Fibroblast of the conjunctiva (primary cell): ENCODE measurements at places on chromosomes 5 and 9.

- no peak for DNase-seq
Measured at GRCh38 chr5:66440202-66440680, 156.0 kb upstream of the MAST4 start.

DNA sequence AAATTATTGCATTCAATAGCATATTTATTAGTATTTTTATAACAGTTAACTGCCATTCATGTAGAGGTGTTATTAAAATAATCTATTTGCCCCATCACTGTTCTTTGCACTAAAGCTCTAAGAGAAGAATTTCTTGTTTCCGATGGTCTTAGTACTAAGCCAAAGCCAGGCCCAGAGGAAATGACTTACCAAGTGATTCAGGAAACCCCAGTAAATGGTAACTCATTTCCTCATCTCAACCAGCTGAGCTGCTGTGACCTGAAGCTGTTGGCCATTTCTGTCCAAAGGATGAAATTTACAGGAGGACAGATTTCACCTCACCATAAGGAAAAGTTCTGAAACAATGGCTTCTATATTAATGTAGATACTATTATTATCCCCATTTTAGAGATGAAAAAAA is 117.0 kb downstream of the PIK3R1 start:
- no peak for DNase-seq

DNA sequence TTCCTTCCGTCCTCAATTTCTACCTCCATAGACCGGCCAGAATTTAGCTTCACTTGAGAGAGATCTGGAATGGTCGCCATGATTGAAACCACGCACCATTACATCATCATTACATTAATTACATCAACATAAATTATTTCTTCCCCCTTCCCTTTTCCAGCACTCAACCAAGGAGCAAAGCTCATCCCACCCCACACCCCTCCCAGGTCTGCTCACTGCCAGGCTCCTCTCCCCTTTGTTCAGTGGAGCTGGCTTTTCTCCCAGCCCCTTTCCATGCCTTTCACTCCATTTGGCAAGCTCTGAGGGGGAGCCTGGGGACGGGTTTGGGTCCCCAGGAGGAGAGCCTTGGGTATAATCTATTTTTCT is 8.4 kb downstream of the RACK1 start:
- no peak for DNase-seq

DNA sequence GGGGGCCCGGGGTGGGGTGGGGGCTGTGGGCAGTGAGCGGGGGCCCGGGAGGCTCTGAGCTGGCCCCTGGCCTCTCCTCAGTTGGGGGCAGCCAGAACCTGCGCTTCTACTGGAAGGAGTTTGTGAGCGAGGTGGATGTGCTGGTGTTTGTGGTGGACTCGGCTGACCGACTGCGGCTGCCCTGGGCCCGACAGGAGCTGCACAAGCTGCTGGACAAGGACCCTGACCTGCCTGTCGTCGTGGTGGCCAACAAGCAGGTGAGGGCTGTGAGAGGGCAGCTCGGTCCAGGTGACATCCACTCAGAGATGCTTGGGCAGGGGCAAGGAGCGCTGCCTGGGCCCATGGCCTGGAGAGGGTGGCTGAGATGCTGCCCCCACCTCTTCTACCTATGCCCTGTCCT is 3.4 kb downstream of the ARL10 start:
- DNase-seq = no peak

DNA sequence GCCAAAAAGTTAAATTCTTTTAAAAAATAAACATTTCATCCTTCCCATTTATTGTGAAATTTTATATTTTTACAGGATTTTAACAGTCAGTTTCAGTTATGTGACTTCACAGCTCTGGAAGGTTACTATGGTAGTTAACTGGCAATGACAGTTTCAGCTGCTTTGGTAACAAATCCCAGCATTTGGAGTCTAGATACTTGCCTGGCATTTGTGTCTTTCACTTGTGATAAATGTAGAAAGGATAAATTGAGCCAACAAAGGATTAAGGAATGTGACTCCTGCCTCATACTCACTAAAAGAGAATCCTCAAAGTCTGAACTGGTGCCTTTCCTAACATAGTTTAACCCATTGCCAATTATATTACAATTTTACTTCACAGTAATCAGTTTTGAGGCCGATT is 315.5 kb downstream of the FER start:
- no peak for DNase-seq

- no peak for DNase-seq
Measured at GRCh38 chr9:70994582-70994981, 126.8 kb downstream of the TRPM3 start.

- no peak for DNase-seq
Measured at GRCh38 chr5:86374611-86375010, 243.1 kb upstream of the COX7C start.

- DNase-seq = no peak
Measured at GRCh38 chr9:117407436-117408022, 7.3 kb downstream of the ASTN2 start.

GRCh38 chr5:133311176-133311575 is 259.4 kb downstream of the HSPA4 start:
- DNase-seq = no peak

DNA sequence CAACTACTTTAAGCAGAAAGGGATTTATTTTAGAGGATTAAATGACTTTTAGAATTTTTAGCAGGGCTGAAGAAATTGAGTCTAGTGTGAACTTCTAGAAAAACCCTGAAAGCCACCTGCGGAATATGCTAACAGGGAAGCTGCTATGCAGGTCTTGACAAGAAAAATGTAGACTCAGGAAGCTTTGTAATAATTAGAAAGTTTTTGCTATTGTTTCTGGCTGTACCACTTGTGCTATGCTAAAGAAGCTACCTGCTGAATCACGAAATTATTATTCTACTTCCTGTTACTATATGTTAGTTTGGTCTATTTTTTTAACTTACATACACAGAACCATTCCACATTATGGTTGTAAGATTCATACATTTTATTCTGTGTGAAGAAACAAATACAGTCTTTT is 74.0 kb upstream of the CHSY3 start:
- no peak for DNase-seq

DNA sequence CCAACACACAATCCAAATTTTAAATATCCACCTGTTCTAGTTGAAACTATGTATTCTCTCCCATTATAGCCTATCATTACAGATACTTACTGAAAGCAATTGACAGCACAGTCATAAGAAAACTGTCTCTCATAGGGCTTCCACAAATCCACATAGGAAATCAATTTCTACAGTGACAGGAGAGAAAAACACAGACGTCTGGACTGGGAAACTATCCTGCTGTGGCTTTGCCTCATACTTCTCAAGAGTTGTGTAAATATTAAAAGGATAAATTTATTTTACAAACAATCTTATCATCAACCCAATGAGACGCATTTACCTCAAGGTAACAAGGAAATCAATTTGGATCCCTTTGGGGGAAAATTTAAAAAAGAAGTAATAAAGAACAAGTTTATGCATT is 517.5 kb downstream of the EFNA5 start:
- DNase-seq = no peak

- DNase-seq = no peak
Measured at GRCh38 chr9:72039532-72039931, 20.9 kb downstream of the C9orf57 start.

DNA sequence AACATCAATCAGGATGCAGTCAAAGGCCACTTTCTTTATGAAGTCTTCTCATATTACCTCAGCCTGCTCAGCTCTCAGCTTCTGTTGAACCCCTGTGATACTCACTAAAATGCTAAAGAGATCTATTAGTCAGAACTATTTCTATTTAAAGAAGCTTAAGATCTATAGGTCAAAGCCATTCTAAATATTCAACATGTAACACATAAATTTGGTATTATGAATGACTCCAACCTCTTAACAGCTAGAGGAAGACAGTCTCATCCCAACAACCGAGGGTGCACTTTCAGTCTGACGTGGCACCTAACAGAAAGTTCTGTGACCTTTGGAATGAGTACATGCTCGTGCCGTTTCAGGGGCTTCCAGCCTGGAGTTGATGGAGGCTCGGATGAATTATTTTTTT is 301.5 kb upstream of the VLDLR start:
- no peak for DNase-seq

GRCh38 chr9:136107155-136107952 is 11.3 kb downstream of the TMEM250 start:
- no peak for DNase-seq

DNA sequence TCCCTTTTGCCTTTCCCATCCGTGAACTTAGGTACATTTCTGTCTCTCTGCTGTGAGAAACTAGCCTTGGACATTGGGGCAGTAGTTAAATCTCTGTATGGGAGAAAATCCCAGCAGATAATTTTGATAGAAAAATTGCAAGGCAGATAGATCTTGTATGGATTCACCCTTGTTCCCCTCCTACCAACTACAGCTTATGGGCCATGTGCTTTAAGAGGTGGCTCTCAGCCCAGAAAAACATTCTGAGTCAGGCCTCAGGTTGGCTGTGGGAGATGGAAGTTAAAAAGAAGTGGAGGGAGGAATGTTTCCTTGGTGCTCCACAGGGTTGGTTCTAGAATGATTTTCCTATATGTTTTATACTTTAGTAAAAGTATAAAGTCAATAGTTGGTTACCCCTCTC is 1.4 kb upstream of the KDM3B start:
- DNase-seq = peak; percentile 52

DNA sequence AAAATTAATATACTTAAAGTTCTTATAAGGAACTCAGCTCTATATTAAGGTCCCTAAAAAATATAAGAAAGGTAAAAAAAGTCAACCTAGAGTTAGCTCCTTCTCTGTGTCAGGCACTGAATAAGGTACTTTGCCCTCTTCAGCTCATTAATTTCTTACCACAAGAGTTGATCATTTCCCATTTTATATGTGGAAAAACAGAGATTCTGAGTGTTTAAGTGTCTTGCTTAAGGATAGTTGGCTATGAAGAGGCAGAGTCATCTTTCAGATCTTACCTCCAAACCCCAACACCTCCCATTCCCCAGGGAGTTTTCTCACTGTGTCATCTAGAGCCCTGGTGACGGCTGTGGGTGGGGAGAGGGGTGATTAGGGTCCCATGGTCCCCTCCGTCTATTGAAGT is 40.6 kb downstream of the INSYN2B start:
- no peak for DNase-seq

GRCh38 chr5:152178350-152178699 is 226.8 kb downstream of the NMUR2 start:
- no peak for DNase-seq

DNA sequence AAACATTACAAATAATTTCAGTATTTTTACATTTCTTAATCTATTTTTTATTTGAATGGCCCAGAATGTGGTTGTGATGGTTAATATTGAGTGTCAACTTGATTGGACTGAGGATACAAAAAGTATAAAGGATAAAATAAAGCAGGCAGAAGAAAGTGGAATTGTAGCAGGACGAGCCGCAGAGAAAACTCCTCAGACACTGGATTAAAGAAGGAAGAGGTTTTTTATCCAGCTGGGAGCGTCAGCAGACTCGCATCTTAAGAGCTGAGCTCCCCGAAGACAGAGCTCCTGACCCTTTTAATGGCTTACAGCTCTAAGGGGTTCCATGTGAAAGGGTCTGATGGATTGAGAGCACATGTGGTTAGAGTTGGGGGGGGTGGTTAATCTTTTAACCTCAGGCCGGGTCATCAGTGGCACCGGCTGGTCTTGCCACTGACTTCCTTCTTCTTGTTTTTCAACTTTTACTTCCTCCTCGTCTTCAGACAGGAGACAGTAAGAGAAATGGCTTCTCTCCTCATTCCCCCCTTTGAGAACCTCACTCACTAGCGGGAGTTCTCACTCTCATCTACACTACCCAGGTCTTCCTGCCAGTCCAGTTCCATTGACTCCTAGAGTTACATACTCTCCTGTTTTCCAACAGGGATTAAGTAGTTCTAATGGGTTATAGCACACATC is 80.0 kb downstream of the TMEM161B start:
- DNase-seq = no peak

- no peak for DNase-seq
Measured at GRCh38 chr9:21710548-21711191, 91.8 kb upstream of the MTAP start.

- no peak for DNase-seq
Measured at GRCh38 chr9:135087899-135088347, 455 bp downstream of the OLFM1 start.

GRCh38 chr9:116646661-116647514 is 40.2 kb upstream of the TRIM32 start:
- DNase-seq = peak; percentile 43

DNA sequence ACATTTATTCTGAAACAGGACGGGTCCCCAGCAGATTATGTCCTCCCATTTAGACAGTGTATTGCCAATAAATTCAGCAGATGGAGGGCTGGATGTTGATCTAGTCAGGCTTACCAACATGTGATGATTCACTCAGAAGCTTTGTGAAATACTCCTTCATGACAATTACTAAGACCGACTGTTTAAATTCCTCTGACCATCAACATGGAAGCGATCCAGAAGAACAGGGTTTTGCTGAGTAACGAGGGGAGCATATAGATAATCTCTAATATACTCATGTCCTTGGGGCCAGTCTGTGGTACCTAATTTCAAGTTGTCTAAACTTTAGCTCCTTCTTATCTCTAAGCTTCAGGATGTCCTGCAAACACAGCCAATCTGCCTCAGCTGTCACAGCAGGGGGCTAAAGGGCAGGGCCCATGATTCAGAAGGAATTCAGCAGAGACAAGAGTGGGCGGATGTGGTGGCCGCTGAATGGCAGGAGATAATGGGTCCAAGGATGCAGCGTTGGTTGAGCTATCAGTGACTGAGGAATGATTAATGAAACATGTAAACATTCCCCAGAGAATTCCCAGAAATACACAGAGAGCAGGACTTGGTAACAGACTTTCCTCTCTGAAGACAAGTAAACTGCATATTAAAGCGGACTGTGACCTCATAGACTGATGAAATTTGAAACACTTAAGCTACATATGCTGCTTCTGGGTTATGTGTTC is 109.4 kb downstream of the ANKRD55 start:
- DNase-seq = peak; percentile 96

- no peak for DNase-seq
Measured at GRCh38 chr9:4207123-4207875, 92.6 kb downstream of the GLIS3 start.

GRCh38 chr5:73121119-73121463 is 716 bp downstream of the TMEM171 start:
- DNase-seq = no peak

GRCh38 chr5:66329078-66329477 is 185.0 kb downstream of the SREK1 start:
- no peak for DNase-seq

DNA sequence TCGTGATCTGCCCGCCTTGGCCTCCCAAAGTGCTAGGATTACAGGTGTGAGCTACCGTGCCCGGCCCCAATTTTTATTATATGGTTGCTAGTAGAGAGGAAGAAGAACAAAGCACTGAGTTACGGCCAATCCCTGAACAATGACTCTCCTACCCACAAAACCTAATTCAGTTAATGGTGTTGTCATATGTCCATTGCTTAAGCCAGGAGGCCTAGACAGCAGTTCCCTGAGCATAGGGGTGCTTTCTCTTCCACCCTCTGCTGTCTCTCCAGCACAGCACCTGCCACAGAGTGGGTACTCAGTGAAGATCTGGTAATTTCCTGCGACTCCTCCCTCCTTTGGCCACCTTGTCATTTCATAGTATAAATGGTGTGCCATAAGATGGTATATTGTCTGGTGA is 21.4 kb upstream of the LTC4S start:
- no peak for DNase-seq

DNA sequence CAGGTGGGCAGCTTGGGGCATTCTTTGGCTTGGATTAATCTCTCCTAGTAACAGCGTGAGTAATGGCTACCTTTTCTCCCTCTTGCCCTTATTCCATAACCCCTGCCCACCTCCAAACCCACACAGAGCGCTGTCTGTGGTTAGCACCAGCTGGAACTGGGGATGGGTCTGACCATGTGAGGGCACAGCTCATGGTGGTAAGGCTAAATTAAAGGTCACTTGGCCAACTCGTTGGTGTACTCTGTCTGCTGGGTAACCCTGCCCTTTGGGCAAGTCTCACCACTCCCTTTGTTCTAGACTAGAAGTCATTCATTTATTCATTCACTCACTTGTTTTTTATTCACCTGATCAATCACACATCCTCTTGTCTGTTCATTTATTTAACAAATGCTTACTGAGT is 27.8 kb downstream of the PPARGC1B start:
- no peak for DNase-seq
